Sigmoid colon (tissue), 7 donors: ENCODE measurements at places on chromosomes 4 and X. TPM values are rescaled to one million over a fixed set of nuclear protein-coding genes. Genes with fewer than 3 reads are reported as not detected.

Gene SPANXA2
- polyA plus RNA-seq = not detected

Gene FNIP2
- polyA plus RNA-seq = 22.7 TPM

Gene NIPAL1
- polyA plus RNA-seq = 8.6 TPM

Gene PDZD4
- polyA plus RNA-seq = 0.46 TPM

Gene LETM1
- polyA plus RNA-seq = 11.4 TPM

Gene HAND2
- polyA plus RNA-seq = 0.46 TPM

Gene TEX13C
- polyA plus RNA-seq = not detected

Gene ARSJ
- polyA plus RNA-seq = 0.46 TPM

Gene POU3F4
- not detected for polyA plus RNA-seq

Gene NWD2
- polyA plus RNA-seq = 0.35 TPM

Gene ARL9
- not detected for polyA plus RNA-seq

Gene SEPTIN6
- polyA plus RNA-seq = 5.3 TPM

Gene SLC9B1
- polyA plus RNA-seq = not detected

Gene RAB41
- polyA plus RNA-seq = not detected

Gene PCDH7
- polyA plus RNA-seq = 0.92 TPM

Gene CC2D2A
- 2.5 TPM for polyA plus RNA-seq

Gene TRPC3
- 0.12 TPM for polyA plus RNA-seq

Gene FAM241A
- polyA plus RNA-seq = 1.8 TPM

Gene PCDH11X
- polyA plus RNA-seq = not detected

Gene RADX
- 0.92 TPM for polyA plus RNA-seq

Gene CLRN2
- not detected for polyA plus RNA-seq
